ENCODE measurements at places on chromosomes 12 and 14.

GRCh38 chr12:27336282-27336653 lies 3.6 kb downstream of the BMAL2 start:
- DNase-seq = no peak

GRCh38 chr12:14995583-14996425 lies 23.0 kb downstream of the PDE6H start:
- peak; percentile 79 for DNase-seq

- peak; percentile 5 for DNase-seq
These were observed 143.7 kb upstream of the DIO2 start for GRCh38 chr14:80354860-80355581.

GRCh38 chr14:95495538-95496025 lies 20.9 kb downstream of the SYNE3 start:
- DNase-seq = no peak

GRCh38 chr12:79658221-79658620 lies 32.5 kb downstream of the PAWR start:
- peak; percentile 65 for DNase-seq

DNA sequence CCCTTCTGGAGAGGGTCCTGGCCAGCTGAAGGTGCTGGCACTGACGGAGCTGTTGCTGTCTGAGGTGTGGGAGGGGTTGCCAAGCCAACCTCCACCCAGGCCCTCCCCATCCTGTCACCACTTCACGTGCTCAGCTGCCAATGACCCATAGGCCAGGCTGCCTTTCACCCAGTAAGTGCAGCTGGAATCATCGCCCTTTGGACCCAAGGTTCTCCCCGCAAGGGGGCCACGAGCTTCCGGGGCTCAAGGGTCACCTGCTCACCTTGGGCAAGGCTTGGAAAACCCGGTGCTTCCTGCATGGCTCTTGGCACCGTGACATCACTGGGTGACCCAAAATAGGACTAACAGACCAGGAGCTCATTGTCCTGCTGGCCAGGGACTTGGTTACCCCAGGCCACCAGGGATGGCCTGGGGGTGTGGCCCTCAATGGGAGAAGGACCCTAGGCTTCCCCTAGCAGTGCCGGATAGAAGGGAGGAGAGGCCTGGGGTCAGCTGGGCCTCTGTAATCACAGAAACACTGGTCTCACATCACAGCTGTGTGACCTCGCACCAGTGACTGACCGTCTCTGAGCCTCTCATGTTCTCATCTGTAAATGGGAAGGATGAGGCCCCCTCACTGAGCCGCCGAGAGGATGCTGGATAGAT lies 51.3 kb downstream of the CCDC85C start:
- no peak for DNase-seq

GRCh38 chr12:10941369-10941768 lies 2.3 kb upstream of the TAS2R14 start:
- DNase-seq = no peak

DNA sequence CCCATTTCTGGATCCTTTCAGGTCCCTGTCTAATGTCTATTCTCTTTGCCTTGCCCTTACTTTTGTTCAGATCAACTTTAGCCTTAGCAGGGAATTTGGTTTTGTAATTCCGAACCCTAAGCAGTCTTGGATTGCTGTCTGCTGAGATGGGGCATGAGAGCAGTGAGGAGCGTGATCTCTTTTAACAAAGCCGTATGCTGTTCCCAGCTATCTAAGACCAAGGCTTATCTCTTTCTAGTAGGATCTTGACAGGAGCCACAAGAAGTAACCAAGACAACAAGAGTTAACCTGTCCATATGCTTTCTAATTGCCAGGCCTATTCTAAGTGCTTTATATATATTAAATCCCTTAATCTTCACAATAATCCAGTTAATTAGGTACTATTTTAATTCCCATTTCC lies 4.5 kb upstream of the DHRS7 start:
- DNase-seq = no peak

GRCh38 chr12:2544230-2544629 lies 250.5 kb upstream of the FKBP4 start:
- DNase-seq = no peak

DNA sequence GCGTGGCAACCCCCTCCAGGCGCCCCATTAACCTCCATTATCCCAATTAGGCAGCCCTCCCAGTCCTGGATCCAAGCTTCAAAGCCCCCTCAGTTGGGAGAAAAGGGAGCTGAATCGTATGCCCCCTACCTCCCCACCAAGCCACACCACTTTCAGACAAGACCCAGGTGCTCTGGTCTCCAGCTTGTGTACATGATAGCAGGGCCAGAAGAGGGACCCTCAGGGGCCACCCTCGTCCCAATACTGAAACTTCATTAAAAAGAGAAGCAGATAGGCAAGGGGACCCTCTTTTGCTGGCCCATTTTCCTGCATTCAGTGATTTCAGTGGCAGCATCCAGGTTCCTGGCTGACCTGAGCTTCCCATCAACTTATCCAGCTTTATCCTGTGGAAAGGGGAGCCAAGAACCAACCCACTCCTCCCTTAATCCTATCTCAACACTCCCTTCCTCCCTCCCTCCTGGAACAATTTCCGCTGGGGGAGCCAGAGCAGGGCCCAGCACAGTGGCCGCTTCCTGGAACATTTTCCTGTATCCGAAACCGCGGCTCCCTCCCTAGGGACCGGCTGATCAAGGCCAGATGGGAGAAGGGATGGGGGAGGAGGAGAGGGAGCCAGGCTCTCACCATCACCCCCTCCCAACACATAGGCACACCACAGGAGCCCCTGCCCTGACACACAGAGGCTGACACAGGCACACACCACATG lies 9.5 kb upstream of the SP7 start:
- DNase-seq = no peak

- no peak for DNase-seq
These were observed 356.0 kb downstream of the ADGRD1 start for GRCh38 chr12:131309700-131310099.

- DNase-seq = no peak
These were observed 115.3 kb upstream of the PLXNC1 start for GRCh38 chr12:94033101-94033500.

- peak; percentile 24 for DNase-seq
These were observed 192.3 kb downstream of the BCAT1 start for GRCh38 chr12:24756479-24757024.

GRCh38 chr12:21815306-21816062 lies 41.0 kb upstream of the KCNJ8 start:
- DNase-seq = no peak

GRCh38 chr14:92254786-92255185 lies 68.2 kb upstream of the SLC24A4 start:
- DNase-seq = peak; percentile 45

- peak; percentile 28 for DNase-seq
These were observed 40.2 kb downstream of the HSP90AA1 start for GRCh38 chr14:102046337-102047278.

GRCh38 chr14:37232907-37233481 lies 35.3 kb downstream of the MIPOL1 start:
- peak; percentile 69 for DNase-seq

GRCh38 chr12:118377884-118378470 lies 1.6 kb downstream of the SUDS3 start:
- peak; percentile 44 for DNase-seq

- no peak for DNase-seq
These were observed 39.2 kb upstream of the RPH3A start for GRCh38 chr12:112752303-112752702.

GRCh38 chr12:75390156-75390898 lies 562 bp upstream of the GLIPR1L2 start:
- no peak for DNase-seq

GRCh38 chr14:100278702-100279101 lies 27.5 kb downstream of the SLC25A29 start:
- DNase-seq = peak; percentile 67

DNA sequence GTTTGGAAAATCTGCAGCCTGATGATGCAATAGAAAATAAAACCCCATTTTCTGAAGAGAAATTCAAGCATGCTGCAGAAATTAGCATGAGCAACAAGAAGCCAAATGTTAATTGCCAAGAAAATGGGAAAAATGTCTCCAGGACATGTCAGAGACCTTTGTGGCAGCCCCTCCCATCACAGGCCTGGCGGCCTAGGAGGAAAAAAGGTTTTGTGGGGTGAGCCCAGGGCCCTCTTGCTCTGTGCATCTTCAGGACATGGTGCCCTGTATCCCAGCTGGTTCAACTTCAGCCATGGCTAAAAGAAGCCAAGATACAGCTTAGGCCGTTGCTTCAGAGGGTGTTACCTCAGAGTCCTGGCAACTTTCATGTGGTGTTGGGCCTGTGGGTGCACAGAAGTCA lies 775.5 kb upstream of the SEL1L start:
- no peak for DNase-seq

GRCh38 chr14:105398726-105399465 lies 558 bp downstream of the TEX22 start:
- DNase-seq = peak; percentile 11

DNA sequence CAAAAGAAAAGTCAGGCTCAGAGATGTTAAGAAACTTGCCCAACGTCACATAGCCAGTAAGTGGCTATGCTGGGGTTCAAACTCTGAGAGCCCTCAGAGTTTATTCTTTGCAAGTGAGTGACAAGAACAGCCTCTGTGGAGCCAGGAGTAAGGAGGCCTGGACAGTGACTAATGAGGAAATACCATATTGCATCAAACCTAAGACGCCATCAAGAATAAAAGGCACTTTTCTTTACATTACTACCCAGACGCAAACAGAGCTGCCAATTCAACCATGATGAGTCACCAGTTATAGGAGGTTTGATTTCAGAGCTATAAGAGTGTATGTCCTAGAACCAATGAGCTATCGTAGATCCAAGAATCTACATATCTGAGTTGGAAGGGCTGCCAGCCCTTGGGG lies 9.4 kb downstream of the TNFRSF1A start:
- peak; percentile 90 for DNase-seq

DNA sequence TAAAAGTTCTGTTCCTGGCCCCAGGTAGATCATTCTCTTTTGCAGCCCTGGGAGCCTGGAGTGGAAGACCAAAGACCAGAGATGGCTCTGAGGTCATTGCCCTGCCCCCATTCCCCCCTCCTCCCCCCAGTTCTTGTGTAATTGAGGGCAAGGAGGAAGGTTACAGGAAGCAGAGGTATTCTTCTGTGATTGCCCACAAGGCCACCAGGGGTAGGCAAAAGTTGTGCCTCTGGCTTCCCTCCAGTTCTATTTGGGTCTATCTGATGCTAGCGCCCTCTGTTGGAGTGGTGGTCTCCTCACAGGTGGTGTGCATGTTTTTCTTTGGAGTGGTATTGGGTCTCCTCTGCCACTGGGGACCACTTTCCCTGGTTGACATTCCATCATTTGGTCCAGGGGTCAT lies 41.2 kb upstream of the CRY1 start:
- DNase-seq = no peak

DNA sequence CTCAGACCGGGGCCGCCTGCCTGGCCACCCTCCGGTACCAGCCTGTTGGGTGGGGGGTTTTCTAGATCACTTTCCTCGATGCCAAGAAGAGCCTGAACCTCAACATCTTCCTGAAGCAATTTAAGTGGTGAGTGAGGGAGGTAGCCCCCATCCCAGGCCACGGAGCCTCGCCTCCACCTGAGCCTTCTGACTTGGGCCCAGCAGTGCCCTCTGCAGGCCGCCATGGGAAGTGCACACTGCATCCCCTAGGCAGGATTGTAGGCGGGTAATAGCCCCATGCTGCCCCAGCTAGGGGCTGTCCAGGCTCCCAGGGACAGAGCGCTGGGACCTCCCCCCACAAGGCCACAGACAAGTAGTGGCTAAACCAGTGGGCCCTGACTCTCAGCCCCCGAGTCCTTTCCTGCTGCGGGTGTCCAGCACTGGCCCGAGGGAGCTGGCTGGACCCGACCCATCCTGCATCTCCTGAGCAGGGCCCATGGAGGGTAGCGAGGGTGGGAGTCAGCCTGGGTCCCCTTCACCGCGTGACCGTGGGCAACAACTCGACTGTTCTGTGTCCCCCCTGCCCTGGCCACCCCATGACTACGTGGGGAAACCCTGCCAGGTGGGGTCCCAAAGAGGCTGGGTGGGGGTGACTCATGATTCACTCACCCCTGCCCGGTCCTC lies 15.3 kb upstream of the ADSS1 start:
- peak; percentile 39 for DNase-seq

DNA sequence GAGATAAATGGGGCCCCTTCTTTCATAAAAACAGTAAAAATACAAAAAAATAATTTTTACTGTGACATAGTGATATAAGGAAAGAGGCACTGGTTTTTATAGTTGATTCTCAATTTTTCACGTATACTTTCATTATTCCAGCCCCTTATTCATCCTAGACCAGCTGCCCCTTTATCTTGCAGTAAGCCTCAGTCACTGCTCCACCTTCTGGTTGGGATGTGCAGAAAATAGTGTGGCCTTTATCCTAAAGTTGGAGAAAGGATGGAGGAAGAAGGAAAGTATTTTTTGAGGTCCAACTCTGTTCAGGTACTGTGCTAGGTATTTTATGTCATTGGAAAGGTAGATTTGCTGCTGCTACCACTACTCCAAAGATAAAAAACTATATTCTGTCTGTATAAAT lies 172.7 kb downstream of the ANO6 start:
- DNase-seq = peak; percentile 58

- peak; percentile 10 for DNase-seq
These were observed 55.7 kb downstream of the TRPV4 start for GRCh38 chr12:109777544-109777943.

DNA sequence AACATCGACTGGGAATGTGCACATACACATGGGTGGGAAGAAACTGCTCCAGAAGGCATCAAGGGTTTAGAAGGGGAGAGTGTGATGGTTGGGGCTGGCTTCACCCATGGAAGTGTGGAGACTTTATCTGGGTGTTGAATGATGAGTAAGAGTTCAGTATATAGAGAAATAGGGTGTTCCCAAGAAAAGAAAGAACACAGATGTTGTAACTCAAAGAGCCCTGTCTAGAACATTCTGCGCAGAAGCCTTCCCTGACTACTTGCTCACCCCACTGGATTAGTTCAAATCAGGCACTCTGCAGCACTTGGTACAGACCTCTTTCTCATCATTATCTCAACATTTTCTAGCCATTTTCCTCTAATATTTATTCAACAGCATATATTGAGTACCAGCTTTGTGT lies 491.7 kb downstream of the SNAPC1 start:
- no peak for DNase-seq

GRCh38 chr14:55074662-55075061 lies 23.2 kb downstream of the MAPK1IP1L start:
- peak; percentile 60 for DNase-seq

- no peak for DNase-seq
These were observed 223.9 kb downstream of the ADGRD1 start for GRCh38 chr12:131177599-131177998.

- DNase-seq = peak; percentile 64
These were observed 107.0 kb upstream of the PRICKLE1 start for GRCh38 chr12:42696406-42697149.

GRCh38 chr12:39831587-39832315 lies 212.1 kb upstream of the ABCD2 start:
- peak; percentile 30 for DNase-seq

GRCh38 chr12:52419656-52420055 lies 13.5 kb upstream of the KRT82 start:
- no peak for DNase-seq

DNA sequence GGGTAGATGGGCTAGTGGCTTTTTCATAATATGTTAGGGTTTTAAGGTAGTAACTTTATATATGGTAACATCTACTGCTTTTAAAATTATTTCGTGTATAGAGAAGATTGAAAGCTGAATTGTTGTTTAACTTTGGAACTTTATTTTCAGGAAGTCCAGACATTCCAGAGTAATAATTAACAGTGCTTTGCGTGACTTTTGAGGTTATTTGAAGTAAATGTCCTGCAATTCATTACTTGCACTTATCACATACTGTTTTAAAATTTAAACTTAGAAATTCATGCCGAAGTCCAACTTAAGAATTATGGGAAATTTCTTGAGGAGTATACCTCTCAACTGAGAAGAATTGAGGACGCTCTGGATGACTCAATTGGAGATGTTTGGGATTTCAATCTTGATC lies 3.3 kb downstream of the WASHC4 start:
- DNase-seq = no peak

GRCh38 chr12:41189395-41190251 lies 1.5 kb downstream of the PDZRN4 start:
- no peak for DNase-seq

Data from IMR-90 (cell line).